ENCODE measurements at places on chromosomes 11 and 22.
A peak's percentile ranks its signal among the peaks of the same experiment; 100 is the strongest.

GRCh38 chr22:20404881-20405280 is 10.9 kb downstream of the ZNF74 start:
- DNase-seq, result peak; percentile 11

DNA sequence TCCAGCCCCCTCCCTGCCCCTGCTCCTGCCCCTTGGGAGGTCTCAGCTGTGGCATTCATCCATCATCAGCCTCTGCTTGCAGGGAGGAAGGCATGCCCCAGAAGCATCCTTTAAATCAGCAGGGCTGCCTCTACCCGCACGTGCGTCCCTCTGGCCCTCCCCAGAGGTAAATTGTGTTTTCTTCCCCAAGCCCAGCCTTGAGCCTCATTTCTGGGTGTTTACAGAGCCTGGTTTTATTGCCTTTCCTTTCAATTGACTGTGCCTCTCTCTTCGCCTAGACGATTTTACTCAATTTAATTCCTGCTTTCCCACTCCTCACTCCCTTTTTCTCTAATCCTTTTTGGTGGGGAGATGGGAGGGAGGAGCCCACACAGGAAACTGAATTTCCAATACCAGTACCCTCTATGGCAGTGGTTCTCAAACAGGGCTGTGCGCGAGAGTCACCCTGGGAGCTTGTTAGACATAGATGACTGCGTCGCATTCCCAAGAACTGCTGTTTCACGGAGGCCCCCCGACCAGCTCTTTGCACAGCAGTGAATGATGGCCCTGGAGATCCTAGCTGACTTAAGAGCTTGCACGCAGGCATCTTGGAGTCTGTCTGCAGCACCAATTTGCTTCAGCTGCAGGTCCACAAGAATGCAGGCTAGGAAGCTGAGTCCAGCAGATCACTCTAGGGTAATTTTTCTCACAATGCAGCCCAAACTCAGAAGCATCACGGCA is 15.1 kb upstream of the OAF start:
- no peak for DNase-seq

GRCh38 chr11:69541501-69542313 is 60.2 kb downstream of the LINC01488 start:
- no peak for DNase-seq

DNA sequence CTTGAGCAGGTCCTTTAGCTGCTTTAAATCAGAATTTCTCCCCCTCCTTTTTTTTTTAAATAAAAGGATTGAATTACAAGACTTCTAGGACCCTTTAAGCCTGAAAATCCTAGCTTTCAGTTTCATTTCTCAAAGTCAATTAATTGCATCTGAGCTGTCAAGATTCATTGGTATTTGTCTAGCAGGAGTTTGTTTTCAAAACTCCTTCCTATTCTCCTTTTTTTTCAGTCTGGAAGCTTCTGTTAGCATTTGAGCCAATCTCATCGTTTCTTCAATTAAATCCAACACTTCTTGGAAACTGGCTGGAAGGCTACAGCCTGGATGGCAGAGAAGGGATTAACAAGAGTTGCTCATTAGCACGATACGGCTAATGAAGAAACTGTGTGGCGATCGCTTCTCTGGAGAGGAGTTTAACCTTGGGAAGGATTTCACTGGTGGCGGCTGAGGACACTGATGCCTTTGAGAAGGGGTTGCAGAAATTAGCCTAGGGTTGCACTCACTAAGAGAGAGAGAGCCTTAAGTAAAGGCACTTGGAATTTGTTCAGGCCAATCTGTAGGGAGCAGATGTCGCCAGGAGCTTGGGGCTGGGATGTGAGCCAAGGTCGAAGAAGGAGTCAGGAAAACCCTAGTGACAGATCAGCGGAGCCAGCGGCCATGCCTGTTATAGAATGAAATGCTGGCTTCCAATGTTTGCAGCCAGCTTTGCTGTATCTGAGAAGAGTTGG is 43.8 kb upstream of the API5 start:
- DNase-seq, result no peak

DNA sequence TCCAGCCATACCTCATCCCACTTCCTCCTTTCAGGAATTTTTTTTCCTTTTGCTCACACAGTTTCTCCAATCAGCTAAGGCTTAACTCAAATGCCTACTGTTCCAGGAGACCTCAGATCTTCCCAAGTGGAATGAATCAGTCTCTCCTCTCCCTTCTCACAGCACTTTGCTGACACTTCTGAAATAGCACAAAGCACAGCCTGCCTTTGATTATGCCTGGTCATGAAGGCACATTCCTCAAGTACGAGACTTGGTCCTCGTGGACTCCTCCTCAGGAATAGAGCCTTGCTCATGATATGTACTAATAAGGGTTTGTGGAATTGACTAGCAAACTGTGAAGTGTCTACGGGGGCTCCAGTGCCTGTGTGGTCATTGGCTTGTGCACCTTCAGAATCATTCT is 176.7 kb upstream of the TENM4 start:
- DNase-seq, result no peak

DNA sequence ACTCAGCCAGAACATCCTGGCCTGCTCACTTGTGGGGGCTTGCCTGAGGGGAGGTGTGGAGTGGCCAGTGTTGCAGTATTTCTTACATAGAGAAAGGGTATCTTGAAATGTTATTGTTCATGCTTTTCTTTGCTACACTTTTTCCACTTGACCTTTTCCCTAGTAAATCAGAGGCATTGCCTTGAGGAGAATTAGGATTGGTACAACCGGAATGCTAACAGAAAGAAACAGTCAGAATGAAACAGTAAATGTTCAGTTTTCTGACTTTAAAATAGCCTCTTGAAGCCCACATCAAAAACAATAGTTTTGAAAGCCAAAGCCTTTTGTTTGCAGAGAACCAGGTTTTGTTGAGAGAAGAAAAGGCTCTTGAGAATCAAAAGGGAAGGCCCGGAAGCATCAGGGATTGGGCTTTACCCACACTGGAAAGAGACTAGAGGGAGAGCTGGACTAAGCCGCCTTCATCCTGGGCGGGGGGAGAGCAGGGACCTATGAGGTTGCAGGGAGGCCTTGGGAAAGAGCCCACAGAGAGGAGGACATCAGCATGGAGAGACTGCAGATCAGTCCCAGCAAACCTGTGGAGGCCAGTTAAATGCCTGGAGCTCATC is 12.4 kb downstream of the ADM start:
- no peak for DNase-seq

DNA sequence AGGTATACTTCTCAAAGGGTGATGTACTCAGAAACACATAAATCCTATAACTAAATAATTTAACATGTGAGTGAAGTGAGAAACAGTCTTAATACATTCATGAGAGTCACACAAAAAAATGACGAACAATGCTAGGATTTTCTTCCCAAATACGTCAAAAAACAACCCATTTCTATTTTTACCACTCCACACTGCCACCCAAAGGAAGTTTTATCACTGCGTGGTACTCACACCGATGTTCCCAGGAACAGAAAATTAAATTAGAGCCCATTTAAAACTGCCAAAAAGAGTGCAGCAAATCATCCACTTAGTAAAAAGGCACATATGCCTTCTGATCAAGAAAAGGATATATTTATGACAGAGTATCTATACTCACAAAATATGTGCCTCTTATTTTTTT is 710.9 kb upstream of the FAT3 start:
- no peak for DNase-seq

DNA sequence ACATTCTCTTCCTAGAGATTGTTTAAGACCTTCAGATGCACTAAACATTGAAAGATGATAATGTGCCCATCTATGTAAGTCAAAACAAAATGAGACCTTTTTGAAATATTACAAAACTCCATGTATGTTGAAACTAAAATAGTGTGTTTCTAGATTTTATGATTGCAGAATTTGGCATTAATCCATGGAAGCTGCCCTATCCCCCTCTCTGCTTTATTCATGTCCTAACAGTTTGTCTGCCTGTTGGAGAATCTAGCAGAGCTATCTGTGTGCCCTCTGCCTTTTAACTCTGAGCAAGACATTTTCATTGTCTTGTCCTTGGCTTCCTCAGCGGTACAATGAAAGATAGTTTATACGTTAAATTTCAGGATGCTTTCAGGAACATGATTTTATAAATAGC is 105.5 kb downstream of the FAT3 start:
- no peak for DNase-seq

- no peak for DNase-seq
Measured at GRCh38 chr22:33756508-33756949, 163.7 kb downstream of the LARGE1 start.

- DNase-seq, result no peak
Measured at GRCh38 chr22:39983346-39983745, 11.4 kb upstream of the FAM83F start.

DNA sequence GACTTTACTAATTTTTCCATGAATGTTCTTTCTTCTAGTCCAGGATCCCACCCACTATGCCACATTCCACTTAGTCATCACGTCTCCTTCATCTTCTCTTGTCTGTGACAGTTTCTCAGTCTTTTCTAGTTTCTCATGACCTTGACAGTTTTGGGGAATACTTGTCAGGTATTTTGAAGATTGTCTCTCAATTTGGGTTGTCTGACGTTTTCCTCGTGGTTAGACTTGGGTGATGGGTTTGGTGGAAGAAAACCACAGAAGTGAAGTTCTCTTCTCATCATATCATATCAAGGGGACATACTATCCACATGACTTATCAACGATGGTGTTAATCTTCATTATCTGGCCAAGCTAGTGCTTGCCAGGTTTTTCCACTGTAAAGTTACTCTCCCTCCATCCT is 102.4 kb downstream of the LRRC32 start:
- DNase-seq, result no peak

DNA sequence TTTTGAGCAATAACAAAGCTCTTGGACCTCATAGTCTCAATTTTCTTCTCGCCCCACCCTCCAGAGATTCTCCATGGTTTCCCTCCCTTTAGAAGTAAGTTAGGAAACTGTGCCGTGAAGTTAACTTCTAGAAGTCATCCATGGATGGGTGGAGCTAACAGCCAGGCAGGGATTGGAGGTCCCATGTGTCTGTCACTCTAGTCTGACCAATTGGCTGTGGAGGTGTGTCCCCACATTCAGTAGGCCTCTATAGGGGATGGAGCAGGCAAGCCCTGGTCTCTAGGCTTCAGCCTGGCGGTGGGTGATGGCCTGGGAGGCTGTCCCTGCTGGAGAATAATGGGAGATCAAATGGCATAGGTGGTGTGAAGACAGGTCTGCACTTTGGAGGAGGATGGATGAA is 50.7 kb downstream of the TP53I11 start:
- DNase-seq, result no peak

DNA sequence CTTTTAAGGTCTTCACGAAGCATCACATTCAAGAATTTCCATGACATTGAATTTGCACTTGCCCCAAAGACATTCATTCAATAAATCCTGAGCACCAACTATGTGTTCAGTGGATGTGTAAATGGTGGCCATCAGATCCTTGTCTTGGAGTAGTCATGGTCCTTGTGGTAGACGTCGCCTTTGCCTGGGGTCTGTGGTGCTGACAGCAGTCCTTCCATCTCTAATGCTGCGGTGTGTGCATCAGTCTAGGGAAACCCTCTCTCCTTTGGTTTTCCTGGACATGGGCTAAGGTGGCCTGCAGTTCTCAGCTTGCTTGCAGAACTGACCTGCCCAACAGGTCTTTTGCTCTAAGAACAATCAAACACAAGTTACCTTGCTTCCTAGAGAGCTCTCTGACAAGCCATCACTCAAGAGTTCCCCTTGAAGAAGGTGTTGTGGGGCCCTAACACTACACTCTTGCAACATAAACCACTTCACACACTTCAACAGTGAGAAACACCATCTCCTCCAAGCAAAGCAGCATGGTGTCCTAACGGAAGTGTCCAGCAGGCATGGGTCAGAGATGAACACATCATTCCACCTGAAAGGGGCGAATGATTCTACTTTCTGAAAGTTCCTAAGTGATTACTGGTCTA is 72.1 kb downstream of the BUD13 start:
- peak; percentile 2 for DNase-seq
